Activated CD4-positive, CD25-positive, alpha-beta regulatory T cell treated with anti-CD3 and anti-CD28 coated beads, Interleukin-2, amount 50 U/mL, for 72 hours (primary cell): ENCODE measurements at places on chromosomes 3 and 15.

DNA sequence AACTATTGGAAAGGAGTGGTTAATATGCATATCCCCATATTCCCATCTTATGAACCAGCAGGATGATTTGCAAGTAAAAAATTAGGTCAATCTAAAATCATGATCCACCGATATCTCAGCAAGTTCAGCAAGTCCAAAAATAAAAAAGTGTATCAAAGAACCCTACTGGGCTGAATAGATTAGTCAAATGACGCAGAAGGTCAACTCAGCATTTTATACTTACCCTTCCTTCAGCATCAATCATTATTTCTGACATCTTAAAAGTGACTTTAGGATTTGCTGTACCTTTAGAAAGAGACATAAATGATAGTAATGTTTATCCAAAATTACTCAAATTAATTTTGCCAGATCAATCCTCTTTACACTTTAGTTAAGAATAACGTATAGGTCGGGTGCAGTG, 32.6 kb downstream of the DPP8 start:
- DNase-seq = no peak

- DNase-seq = no peak
Observed at GRCh38 chr3:122502139-122502538, 12.6 kb downstream of the KPNA1 start.

GRCh38 chr3:112333002-112333380, at the start of gene CD200:
Gene CD200, plus strand, starts transcription at chr3:112333156. Its CDS starts 57 bp downstream, at chr3:112333213.
- DNase-seq = peak; percentile 57

GRCh38 chr15:58477170-58477569, 45.4 kb downstream of the LIPC start:
- no peak for DNase-seq

DNA sequence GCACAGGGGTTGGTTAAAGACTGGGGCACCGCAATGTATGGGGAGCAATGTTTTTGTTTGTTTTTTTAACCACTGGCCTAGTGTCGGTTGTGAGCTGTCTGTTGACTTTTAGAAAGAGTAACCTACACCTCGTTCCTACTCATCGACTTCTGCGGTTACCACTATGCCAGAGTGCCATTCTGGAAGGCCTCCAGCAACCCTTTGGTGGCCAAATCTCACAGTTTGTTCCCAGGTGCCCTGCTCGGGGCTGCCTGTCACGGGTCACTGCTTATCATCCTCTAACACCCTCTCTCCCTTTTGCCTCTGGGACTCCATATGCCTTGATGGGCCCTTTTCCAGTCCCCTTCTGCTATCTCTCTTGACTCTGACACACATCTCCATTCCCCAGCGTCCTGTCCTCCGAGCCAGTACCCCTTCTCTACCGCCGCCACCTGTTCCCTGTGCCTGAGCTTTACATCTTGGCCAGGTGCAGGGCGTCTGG, 290.4 kb upstream of the C2CD4B start:
- no peak for DNase-seq

- DNase-seq = no peak
Observed at GRCh38 chr3:36058404-36059030, 321.8 kb upstream of the STAC start.

DNA sequence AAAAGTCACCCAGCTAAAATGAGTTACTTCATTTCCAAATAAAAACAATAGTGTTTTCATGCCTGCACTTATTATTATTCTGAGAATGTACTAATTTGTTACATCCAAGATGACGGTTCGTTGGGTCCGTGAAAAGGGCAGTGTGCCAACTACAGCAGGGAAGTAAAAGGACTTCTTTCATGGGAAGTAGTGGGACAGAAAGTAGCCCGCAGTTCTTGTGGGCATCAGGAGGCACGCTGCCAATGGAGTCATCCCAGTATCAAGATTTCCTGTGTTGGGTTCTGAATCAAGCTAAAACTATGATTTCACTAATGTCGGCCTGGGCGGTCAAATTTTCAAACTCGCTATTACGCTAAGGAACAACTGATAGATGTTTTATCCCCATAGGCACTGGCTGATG, 254.5 kb upstream of the SOX2 start:
- no peak for DNase-seq

DNA sequence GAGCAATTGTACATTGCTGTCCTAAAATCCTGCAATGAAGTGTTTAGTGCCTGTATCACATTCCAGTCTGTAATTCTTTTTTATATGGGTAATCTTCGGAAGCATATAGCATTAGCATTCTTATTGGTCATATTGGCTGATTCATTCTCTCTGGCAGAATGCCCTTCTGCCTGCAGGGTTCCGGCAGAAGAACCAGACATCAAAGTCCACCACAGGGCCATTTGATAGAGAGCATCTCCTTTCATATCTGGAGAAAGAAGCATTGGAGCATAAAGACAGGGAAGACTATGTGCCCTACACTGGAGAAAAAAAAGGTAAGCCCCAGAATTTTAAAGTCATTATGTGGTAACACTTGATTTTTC, 39.6 kb downstream of the TMOD3 start:
- no peak for DNase-seq

DNA sequence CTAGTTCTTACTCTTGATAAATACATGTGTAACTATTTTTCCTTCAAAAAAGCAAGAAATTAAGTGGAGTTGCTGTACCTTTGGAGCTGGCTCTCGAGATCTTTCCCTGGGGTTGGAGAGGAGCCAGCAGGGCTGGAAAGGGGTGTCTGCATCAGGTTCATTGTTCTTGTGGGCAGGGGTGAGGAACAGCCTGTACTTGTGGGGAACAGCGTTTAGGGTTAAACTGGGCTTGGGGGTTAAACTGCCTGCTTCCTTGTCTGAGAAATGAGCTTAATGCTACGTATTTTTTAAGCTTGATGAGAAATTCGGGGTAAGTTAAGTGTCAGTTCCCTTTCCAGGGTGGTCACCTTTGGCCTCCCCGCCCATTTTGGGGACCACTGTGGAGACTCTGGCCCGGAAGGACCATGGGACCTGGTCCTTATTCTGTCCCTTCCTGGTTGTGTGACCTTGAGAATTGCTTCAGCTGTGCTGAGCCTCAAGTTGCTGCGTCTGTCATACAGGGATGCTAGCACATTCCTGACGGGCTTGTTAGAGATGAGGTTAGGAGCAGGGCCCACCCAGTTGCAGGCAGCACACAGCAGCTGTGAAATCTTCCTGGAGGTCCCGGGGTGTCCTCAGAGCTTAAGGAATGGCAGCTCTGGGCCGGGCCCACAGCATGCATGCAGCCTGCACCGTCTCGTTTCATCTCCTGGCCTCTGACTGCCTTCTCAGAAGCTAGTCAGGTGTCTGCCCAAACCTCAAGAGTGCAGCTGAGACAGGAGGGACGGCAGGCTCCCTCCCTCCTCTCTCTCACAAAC, 11.6 kb downstream of the H1-8 start:
- DNase-seq = no peak

DNA sequence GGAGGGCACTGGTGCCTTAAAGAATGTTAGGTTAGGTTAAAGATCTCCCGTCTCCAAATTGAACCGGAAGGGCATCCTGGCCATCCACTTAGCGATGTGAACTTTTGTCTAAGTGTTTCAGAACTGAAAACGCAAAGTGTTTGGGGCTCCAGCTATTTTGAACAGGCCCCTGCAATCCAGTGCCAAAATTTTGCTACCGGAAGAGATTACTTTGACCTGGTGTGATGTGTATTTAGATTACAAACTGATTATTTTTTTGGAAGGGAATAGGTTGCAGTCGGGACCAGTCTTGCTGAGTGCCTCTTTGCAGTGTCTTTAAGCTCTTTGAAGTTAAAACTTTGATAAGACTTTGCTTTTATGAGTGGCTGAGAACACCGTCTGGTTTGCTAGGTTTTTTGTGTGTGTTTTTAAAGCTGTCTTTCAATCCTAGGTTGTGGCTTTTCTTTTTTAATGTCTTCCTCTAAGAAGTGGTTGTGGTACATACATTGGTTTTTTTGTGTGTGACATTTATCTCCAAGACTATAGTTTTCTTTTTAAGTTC, 179.6 kb downstream of the OR4M2 start:
- DNase-seq = no peak

- DNase-seq = no peak
Observed at GRCh38 chr3:171755656-171756055, 54.6 kb downstream of the PLD1 start.

- DNase-seq = no peak
Observed at GRCh38 chr3:50671331-50671730, 3.4 kb upstream of the DOCK3 start.

GRCh38 chr3:61667814-61668213, 106.4 kb downstream of the PTPRG start:
- DNase-seq = no peak

- no peak for DNase-seq
Observed at GRCh38 chr3:42476225-42477125, 26.0 kb upstream of the VIPR1 start.

DNA sequence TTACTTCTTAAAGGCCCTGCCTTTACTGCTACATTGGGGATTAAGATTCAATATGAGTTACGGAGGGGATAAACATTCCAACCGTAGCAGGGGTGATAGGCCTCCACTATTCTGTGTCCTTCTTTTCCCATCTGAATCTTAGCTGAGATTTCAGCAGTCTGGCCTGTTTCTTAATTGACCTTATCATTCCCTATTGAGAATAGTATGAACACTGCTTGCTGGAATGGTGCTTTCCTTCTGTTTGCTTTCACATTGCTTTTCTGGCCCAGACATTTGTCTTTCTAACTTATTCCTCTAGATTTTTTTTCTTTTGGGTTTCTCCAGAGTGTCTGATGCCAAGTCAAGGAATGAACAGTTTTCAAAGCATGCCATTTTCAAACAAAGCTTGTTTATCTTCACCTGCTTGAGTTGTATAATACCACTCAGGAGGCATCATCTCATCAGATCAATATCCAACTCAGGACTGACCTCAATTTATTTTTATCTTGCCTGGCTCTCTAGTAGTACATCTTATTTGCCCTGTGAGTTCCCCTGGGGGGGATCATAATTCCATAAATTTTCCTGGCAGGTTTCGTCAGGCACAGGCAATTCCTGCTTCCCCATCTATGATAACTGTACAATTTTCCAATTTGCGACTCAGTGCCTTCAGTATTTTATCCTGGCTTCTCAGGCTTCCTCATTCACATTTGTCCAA, 161.1 kb upstream of the STT3B start:
- DNase-seq = no peak

GRCh38 chr15:57662802-57663201, 43.7 kb upstream of the POLR2M start:
- DNase-seq = no peak

DNA sequence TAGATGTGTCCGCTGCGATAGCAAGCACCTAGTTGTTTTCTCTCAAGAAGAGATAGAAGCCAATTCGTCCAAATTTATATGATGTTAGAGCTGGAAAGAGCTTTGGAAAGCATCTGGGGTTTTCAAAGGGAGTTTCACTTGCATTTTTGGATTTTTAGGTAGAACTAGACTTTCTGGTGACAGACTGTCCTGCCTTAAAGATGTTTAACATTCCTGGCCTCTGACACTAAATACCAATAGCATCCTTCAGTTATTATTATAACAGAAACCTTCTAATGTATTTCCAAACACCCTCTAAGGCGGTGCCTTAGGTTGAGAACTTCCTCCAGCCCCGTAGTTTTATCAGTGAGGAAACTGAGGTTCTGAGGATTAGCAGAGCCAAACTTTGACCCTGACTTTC, 305.3 kb downstream of the SATB1 start:
- DNase-seq = no peak

GRCh38 chr3:194686816-194687637, 1.3 kb downstream of the FAM43A start:
- peak; percentile 44 for DNase-seq

DNA sequence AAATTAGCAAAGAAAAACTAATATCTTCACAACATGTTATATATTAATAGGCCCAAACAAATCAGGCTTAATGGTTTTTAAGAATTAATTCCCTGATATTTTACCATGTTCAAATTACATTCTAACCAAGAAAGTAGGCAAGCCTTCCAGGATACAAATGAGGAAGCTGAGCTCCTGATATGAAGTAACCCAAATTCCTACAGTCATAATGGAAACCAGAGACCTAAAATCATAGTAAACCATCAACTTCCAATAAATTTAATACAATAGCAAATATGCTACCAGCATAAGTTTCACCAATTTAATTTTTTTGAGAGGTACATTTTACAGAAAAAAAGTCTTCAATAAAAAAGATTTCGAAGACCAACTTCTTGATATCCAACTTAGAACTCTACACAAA, 3.8 kb downstream of the DCBLD2 start:
- no peak for DNase-seq

- DNase-seq = no peak
Observed at GRCh38 chr3:124774327-124774718, 44.1 kb downstream of the UMPS start.

- no peak for DNase-seq
Observed at GRCh38 chr3:136984837-136985236, 27.1 kb downstream of the IL20RB start.

DNA sequence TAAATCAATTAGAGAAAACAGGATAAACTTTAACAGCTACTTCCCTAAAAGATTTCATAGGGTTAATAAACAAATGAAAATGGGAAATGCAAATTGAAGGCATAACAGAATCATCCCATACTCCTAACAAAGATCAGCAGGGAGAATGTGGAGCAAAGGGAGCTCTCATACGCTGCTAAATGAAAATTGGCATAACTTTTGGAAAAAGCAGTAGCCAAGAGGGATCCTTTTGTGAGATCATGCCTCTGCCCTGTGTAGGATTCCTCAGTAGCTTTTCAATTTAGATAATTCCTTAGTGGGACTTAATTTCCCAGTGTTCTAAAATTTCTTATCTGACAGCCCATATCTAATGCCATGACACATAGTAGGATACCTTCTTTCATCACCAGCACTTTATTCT, 18.2 kb downstream of the NIPA2 start:
- no peak for DNase-seq

DNA sequence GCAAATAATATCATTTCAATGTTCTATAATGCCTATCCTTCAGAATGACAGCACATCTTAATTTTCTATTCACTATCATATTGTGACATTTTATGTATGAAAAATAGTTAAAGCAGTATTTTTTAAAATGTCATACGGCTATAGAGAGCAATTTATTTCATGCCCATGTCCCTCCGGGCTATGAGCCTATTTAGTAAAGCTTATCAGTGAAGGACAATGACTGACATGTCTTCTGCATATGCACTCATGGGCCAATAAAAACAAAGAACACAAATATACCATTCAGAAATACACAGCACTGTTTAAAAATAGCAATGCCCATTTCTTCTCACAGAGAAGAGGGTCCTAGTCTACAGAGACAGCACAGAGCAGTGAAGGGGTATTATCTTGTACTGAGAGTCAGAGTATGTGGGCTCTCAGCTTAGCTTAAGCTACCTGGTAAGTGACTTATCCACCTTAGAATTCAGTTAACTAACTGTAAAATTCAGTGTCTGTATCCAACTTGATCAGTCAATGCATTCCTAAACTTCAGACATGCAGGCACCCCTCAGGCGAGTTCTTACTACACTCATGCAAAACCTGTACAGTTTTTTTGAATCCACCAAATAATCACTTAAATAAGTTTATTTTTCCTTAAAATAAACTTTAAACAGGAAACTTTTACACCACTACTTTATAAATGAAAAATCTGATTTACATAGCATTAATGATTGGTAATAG, 9.0 kb downstream of the GOLIM4 start:
- DNase-seq = no peak
